ENCODE measurements at places on chromosomes 3 and 15. TPM values are rescaled to one million over a fixed set of nuclear protein-coding genes. Genes with fewer than 3 reads are reported as not detected.
A peak's percentile ranks its signal among the peaks of the same experiment; 100 is the strongest.

DNA sequence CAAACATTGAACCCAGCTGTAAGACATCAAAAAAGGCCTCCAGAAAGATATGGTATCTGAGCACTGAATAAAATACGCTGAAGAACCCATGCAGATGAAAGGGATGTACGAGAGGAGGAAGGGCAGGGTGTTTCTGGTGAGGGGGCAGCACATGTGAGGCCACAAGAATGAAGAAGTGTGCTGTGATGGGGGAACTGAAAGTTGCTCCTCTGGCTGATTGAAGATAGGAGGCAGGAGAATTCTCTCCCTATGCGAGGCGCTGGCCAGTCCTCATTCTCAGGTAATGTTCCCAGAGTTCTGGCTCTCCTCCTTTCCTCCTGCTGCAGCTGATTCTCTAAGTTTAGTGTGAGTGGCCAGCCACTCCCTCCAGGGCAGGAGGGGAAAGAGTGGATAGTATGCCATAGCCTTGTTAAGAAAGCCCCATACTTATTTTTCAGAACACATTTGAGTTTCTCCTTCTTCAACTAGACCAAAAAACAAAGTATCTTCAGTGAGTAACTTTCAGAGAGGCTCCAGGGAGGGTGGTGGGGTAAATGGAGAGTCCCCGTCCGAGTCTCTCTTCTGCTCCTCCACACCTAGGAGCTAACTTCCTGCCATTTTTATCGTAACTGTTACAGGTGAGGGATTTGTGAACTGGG is 26.9 kb upstream of the MYO1E start:
- no peak overlapping the region for H3K4me3 ChIP-seq
- H3K27ac ChIP-seq: no peak overlapping the region
- 0 out of 2 replicates have a peak, but pooled peaks cover 2% of the 10 kb centered on the region for H3K4me1 ChIP-seq
- no peak for DNase-seq
- H3K27me3 ChIP-seq: no peaks in the 10 kb centered on the region

STAB1 gene
- 0.39 TPM for total RNA-seq

GRCh38 chr3:195888981-195889869 is 19.1 kb downstream of the TNK2 start:
- peaks cover 10% of the 10 kb centered on the region for H3K4me1 ChIP-seq
- no peaks in the 10 kb centered on the region for H3K27me3 ChIP-seq
- no peak overlapping the region for H3K27ac ChIP-seq
- DNase-seq: no peak
- H3K36me3 ChIP-seq: no peaks in the 10 kb centered on the region
- H3K4me3 ChIP-seq: no peak overlapping the region

- no peaks in the 10 kb centered on the region for H3K4me1 ChIP-seq
- no peak overlapping the region for H3K4me3 ChIP-seq
- H3K27ac ChIP-seq: no peak overlapping the region
Measured at GRCh38 chr15:83837945-83838571, 184.1 kb downstream of the ADAMTSL3 start.

DNA sequence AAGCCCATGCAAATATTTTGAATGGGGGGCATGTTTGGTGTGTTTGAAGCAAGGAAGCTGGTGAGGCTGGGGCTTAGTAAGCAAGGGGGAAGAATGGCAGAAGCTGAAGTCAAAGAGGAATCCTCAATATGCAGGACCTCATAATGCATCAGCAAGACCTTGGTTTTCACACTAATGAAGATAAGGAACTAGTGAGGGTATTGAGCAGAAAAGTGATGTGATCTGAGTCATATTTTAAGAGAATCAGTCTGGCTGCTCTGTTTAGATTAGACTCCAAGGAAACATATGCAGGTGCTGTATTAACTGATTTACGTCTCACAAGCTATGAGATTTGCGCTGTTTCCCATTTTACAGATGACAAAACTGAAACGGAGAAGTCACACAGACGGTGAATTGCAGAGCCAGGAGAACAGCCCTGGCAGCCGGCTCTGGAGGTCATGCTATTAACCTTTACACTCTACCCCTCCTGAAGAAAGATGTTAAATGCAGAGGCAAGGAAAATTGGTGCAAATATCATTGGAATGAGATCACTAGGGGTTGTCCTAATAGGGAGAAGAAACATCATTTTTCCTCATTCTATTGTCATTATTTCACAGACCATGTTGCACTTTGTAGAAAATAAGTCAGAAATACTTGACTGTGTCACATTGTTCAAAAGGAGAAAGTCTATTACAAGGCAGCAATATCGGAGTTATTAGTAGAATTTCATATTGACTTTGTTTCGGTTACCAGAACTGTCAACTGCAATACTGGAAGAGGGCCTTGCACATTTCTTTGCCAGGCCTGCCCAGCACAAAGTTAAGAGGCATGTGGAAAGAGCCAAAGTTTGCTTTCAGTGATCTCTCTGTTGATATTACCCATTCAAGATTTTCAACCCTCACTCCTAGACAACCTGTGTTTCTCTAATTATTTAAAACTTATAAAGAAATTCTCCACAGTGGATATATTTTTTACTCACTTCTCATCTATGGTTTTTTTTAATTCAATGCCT is 64.9 kb downstream of the COL8A1 start:
- DNase-seq: no peak
- H3K4me3 ChIP-seq: no peak overlapping the region
- H3K27ac ChIP-seq: no peak overlapping the region
- peaks cover 3% of the 10 kb centered on the region for H3K27me3 ChIP-seq
- no peaks in the 10 kb centered on the region for H3K36me3 ChIP-seq
- no peaks in the 10 kb centered on the region for H3K4me1 ChIP-seq

SLC22A13 gene
- 0.33 TPM for total RNA-seq

- H3K4me1 ChIP-seq: peaks cover 16% of the 10 kb centered on the region
- no peak overlapping the region for H3K27ac ChIP-seq
- H3K4me3 ChIP-seq: no peak overlapping the region
- no peaks in the 10 kb centered on the region for H3K36me3 ChIP-seq
- DNase-seq: no peak
- no peaks in the 10 kb centered on the region for H3K27me3 ChIP-seq
Measured at GRCh38 chr15:85422607-85423006, 42.2 kb downstream of the AKAP13 start.

DNA sequence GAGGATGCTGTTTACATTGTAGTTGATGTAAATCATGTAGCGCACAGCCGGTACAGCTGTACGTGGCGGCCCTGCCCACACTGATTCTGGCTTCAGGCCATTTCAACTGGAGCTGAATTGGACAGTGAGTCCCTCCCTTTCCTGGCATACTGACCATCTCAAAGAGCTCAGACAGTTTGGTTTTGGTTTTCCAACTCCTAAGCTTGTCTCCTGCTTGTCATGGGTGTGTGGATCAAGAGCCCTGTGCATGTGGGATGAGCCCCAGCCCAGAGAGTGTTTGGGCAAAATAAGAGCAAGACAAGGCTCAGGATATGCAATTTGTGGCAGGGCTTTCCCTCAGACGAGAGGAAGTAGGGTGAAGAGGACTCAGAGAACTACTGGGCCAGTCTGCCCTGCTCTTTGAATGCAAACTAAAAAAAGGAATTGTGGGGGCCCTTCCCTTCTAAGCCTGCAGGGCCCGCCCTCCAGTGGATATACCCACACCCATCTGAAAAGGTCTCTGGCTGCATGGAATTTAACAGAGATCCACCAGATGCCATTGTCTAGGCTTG is 13.3 kb downstream of the ITGA11 start:
- no peaks in the 10 kb centered on the region for H3K27me3 ChIP-seq
- DNase-seq: no peak
- no peaks in the 10 kb centered on the region for H3K36me3 ChIP-seq

ZIC1 gene
- 0.36 TPM for total RNA-seq

- DNase-seq: no peak
- no peaks in the 10 kb centered on the region for H3K36me3 ChIP-seq
- H3K27me3 ChIP-seq: no peaks in the 10 kb centered on the region
- no peak overlapping the region for H3K27ac ChIP-seq
Measured at GRCh38 chr3:19527746-19528145, 379.4 kb downstream of the KCNH8 start.

- peaks cover 31% of the 10 kb centered on the region for H3K27me3 ChIP-seq
- peak within 1 kb of the TSS; percentile 66 for H3K4me3 ChIP-seq
- no peaks in the 10 kb centered on the region for H3K4me1 ChIP-seq
Measured at GRCh38 chr15:45378149-45378912, at the start of gene GATM. Gene GATM, minus strand, starts transcription at chr15:45378544. Its CDS starts 91 bp downstream, at chr15:45378453.

DNA sequence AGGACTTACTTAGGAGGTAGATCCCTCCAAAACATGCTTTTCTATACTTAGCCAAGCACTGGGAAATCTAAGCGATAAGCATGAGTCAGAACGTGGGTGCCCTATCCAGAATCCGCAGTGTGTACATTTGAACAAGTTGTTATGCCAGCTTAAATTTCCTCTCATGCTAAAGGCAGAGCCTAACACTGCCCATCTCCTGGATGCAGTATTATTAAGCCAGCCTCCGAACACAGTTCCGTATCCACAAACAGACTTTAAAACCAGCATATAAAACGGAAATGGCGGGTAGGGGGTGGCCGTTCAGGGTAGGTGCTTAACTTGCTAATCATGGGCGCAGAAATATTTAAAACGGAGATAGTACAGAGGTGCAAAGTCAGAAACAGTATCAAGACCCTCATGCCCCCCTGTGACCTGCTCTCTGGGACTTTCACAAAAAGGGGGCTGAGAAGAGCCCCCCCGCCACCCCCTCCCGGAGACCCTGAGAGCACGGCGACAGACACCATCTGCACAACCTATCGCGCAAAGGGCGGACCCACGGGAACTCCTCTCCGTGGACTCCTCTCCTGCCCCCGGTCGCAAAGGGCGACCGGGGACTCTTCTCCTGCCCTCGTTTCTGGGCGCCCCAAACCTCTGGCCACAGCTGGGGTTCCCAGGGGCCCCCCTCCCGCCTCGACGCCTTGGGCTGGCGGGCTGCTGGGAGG is 889 bp upstream of the LRRIQ4 start:
- peak overlapping the region; percentile 39 for H3K4me3 ChIP-seq
- no peaks in the 10 kb centered on the region for H3K36me3 ChIP-seq
- H3K27ac ChIP-seq: peak overlapping the region; percentile 63
- no peak for DNase-seq
- H3K27me3 ChIP-seq: no peaks in the 10 kb centered on the region

CYP1A1 gene
- total RNA-seq: 0.15 TPM

WNT5A gene
- 0.54 TPM for total RNA-seq

DNA sequence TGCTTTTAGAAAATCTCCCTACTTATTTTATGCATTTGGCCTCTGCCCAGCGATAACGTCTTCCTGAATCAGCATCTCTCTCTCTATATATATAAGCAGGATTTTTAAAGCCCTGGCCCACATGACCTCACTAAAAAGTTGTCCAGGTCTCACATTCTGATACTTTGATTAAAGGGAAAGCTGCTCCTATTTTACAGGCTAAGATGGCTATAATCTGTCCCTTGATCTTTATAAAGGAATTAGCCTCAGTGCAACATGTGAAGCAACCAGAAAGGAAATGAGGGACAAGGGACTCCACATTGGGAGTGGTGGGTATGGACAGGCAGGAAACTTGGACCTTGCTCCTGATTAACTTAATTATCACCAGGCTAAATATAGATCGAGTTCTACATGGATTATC is 25.6 kb upstream of the MUC13 start:
- no peaks in the 10 kb centered on the region for H3K36me3 ChIP-seq
- H3K27me3 ChIP-seq: no peaks in the 10 kb centered on the region
- H3K4me3 ChIP-seq: no peak overlapping the region

- no peak overlapping the region for H3K4me3 ChIP-seq
- H3K4me1 ChIP-seq: peaks cover 2% of the 10 kb centered on the region
- no peaks in the 10 kb centered on the region for H3K36me3 ChIP-seq
- no peaks in the 10 kb centered on the region for H3K27me3 ChIP-seq
Measured at GRCh38 chr15:31163769-31164572, 62.4 kb upstream of the TRPM1 start.

LCMT2 gene
- 12.1 TPM for total RNA-seq

PLCB2 gene
- total RNA-seq: 1.7 TPM

- no peaks in the 10 kb centered on the region for H3K4me1 ChIP-seq
- DNase-seq: no peak
- peaks cover 11% of the 10 kb centered on the region for H3K36me3 ChIP-seq
Measured at GRCh38 chr15:44654858-44655257, 8.6 kb downstream of the SPG11 start.

IL17RD gene
- total RNA-seq: 3.5 TPM

GRCh38 chr3:43316783-43317460 is 30.6 kb downstream of the SNRK start:
- no peak for DNase-seq
- no peaks in the 10 kb centered on the region for H3K36me3 ChIP-seq
- no peak overlapping the region for H3K27ac ChIP-seq
- H3K4me3 ChIP-seq: no peak overlapping the region

- H3K36me3 ChIP-seq: peaks cover 10% of the 10 kb centered on the region
- no peak for DNase-seq
- H3K4me3 ChIP-seq: no peak overlapping the region
- peaks cover 100% of the 10 kb centered on the region for H3K4me1 ChIP-seq
- H3K27ac ChIP-seq: peak overlapping the region; percentile 100
Measured at GRCh38 chr15:67133026-67133425, 67.6 kb downstream of the SMAD3 start.

AHSG gene
- 0.85 TPM for total RNA-seq

DNA sequence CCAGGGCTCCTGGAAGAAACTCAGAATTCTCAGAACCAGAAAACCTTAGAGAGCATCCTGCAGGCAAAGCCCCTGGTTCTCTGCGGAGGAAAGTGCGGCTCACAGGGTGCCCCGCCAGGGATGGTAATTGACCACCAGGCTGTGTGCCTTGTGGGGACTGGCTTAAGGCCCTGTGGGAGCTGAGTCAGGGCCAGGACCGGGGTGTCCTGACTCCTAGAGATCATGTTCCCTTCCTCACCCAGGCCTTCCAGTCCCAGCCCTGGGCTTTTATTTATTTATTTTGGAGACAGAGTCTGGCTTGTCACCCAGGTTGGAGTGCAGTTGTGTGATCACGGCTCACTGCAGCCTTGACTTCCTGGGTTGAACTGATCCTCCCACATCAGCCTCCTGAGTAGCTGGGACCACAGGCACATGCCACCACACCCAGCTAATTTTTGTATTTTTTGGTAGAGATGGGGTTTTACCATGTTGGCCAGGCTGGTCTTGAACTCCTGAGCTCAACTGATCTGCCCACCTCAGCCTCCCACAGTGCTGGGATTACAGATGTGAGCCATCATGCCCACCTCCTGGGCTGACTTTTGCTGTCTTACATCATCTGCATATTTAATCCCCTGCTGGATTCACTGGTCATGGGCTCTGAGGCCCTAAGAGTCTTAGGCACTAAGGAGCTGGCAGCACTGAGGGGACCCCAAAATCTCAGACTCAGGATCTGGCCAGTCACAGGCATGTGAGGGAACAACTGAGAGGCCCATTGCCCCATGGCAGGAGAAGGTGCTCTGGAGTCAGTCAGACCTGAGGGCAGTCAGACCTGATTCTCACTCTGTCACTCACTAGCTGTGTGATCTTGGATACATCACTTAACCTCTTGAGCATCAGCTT is 20.4 kb upstream of the LAMP3 start:
- DNase-seq: no peak
- no peaks in the 10 kb centered on the region for H3K36me3 ChIP-seq
- no peak overlapping the region for H3K4me3 ChIP-seq
- no peak overlapping the region for H3K27ac ChIP-seq

GRCh38 chr3:124269619-124270018 is 277.7 kb upstream of the ROPN1 start:
- DNase-seq: no peak
- peaks cover 9% of the 10 kb centered on the region for H3K27me3 ChIP-seq
- H3K36me3 ChIP-seq: no peaks in the 10 kb centered on the region

- peak within 1 kb of the TSS; percentile 88 for H3K27ac ChIP-seq
- no peaks in the 10 kb centered on the region for H3K27me3 ChIP-seq
- peaks cover 36% of the 10 kb centered on the region for H3K4me1 ChIP-seq
- H3K36me3 ChIP-seq: no peaks in the 10 kb centered on the region
- DNase-seq: peak; percentile 50
- H3K4me3 ChIP-seq: peak within 1 kb of the TSS; percentile 77
Measured at GRCh38 chr3:112086076-112086854, at the start of gene C3orf52. Gene C3orf52, plus strand, starts transcription at chr3:112086389. Its CDS starts 19 bp downstream, at chr3:112086408.
